ENCODE measurements at places on chromosomes 11 and 22. TPM values are rescaled to one million over a fixed set of nuclear protein-coding genes. Genes with fewer than 3 reads are reported as not detected.

The IFITM10 gene
- total RNA-seq = 7.9 TPM

The UVRAG gene
- 31.0 TPM for total RNA-seq

The NLRP14 gene
- total RNA-seq = not detected

The PHOX2A gene
- not detected for total RNA-seq

The SLC5A12 gene
- not detected for total RNA-seq

The NCR3LG1 gene
- total RNA-seq = 5.6 TPM

The SLC22A25 gene
- total RNA-seq = not detected

The PARVG gene
- 65.9 TPM for total RNA-seq

The LRP4 gene
- 14.0 TPM for total RNA-seq

DNA sequence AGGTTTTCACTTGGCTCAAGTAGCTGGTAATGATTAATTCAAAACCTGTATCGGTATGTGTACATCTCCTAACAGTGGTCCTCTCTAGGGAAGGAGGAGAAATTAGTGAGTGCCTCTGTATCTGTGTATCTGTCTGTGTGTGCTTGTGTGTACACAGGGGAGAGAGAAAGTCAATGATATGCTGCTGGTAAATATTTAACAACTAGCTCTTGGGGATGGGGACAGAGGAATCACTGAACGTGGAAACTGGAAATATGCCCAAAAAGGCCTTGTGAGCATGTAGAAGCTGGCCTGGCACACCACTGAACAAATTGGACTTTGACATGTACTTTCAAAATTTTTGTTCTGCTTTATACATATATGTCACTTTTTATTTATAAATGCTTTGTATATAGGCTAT lies 214.0 kb upstream of the SYN3 start:
- no peak overlapping the region for H3K4me3 ChIP-seq
- peaks cover 14% of the 10 kb centered on the region for H3K36me3 ChIP-seq
- H3K27ac ChIP-seq = no peak overlapping the region

GRCh38 chr11:90594658-90595057 lies 371.8 kb upstream of the CHORDC1 start:
- no peaks in the 10 kb centered on the region for H3K4me1 ChIP-seq
- no peak overlapping the region for H3K27ac ChIP-seq
- no peak for DNase-seq
- no peaks in the 10 kb centered on the region for H3K27me3 ChIP-seq

DNA sequence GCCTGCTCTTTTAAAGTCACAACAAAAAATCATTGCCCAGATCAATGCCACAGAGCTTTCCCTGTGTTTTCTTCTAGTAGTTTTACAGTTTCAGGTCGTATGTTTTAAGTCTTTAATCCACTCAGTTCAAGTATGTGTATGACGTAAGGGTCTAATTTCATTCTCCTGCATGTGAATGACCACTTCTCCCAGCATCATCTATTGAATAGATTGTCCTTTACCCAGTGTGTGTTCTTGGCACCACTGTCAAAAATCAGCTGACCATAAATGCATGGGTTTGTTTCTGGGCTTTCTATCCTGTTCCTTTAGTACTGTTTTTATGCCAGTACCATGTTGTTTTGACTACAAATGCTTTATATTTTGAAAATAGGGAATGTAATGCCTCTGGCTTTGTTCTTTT lies 28.1 kb downstream of the INTS4 start:
- peaks cover 15% of the 10 kb centered on the region for H3K36me3 ChIP-seq
- H3K4me1 ChIP-seq = no peaks in the 10 kb centered on the region
- DNase-seq = no peak
- no peak overlapping the region for H3K27ac ChIP-seq
- H3K27me3 ChIP-seq = no peaks in the 10 kb centered on the region
- H3K4me3 ChIP-seq = no peak overlapping the region

GRCh38 chr11:30488304-30488998 lies 97.7 kb downstream of the MPPED2 start:
- no peaks in the 10 kb centered on the region for H3K36me3 ChIP-seq
- peak overlapping the region; percentile 14 for H3K4me3 ChIP-seq
- DNase-seq = no peak
- H3K27me3 ChIP-seq = no peaks in the 10 kb centered on the region
- H3K27ac ChIP-seq = no peak overlapping the region
- peaks cover 13% of the 10 kb centered on the region for H3K4me1 ChIP-seq

DNA sequence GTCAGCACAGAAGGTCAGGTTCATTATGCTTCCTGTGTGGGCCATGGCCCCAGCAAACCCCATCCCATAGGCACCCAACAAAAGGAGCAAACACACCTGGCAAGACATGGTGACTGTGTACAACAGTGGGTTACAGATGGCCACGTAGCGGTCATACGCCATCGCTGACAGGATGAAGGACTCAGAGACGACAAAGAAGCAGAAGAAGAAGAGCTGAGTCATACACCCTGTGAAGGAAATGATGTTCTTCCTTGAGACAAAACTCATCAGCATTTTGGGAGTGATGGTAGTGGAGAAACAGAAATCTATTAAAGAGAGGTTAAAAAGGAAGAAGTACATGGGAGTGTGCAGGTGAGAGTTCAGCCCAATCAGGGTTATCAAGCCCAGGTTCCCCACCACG lies 309 bp downstream of the OR8B12 start:
- H3K4me3 ChIP-seq = no peak overlapping the region
- H3K4me1 ChIP-seq = no peaks in the 10 kb centered on the region
- H3K27me3 ChIP-seq = no peaks in the 10 kb centered on the region
- H3K27ac ChIP-seq = no peak overlapping the region
- H3K36me3 ChIP-seq = no peaks in the 10 kb centered on the region

- H3K36me3 ChIP-seq = no peaks in the 10 kb centered on the region
- no peaks in the 10 kb centered on the region for H3K4me1 ChIP-seq
- H3K27ac ChIP-seq = no peak overlapping the region
- H3K4me3 ChIP-seq = no peak overlapping the region
These were observed 1020.5 kb downstream of the BRD1 start for GRCh38 chr22:48807155-48807554.

- no peaks in the 10 kb centered on the region for H3K27me3 ChIP-seq
- DNase-seq = peak; percentile 39
- no peak overlapping the region for H3K4me3 ChIP-seq
These were observed 8.9 kb downstream of the LTO1 start for GRCh38 chr11:69666261-69666660.

DNA sequence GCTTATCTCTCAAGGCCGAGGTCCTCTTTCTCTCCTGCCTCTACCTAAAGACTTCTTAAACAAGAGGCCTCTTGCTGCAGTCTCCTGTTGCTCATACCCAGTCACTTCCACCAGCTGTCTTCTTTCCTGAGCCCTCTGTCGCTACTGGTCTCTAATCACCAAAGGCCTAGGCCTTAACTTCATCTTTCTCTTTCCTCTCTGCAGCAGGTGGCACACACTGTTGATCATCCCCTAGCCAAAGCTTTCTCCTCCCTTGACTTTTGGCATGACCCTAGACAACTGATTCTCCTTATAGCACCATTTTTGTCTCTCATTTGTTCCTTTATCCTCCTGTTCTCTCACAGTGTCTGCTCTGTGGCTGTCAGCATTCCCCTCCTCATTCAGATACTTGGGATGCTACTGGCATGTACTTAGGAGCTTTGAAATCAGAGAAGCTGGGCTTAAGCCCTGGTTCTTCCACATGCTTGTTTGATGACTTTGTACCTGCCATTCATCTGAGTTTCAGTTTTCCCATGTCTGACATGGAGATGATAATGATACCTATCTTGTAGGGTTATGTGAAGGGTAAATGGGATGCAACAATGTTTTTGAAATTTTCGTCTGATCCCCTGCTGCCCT lies 22.4 kb downstream of the ENDOD1 start:
- DNase-seq = no peak
- no peak overlapping the region for H3K4me3 ChIP-seq
- no peak overlapping the region for H3K27ac ChIP-seq
- H3K27me3 ChIP-seq = no peaks in the 10 kb centered on the region
- no peaks in the 10 kb centered on the region for H3K36me3 ChIP-seq
- peaks cover 13% of the 10 kb centered on the region for H3K4me1 ChIP-seq

DNA sequence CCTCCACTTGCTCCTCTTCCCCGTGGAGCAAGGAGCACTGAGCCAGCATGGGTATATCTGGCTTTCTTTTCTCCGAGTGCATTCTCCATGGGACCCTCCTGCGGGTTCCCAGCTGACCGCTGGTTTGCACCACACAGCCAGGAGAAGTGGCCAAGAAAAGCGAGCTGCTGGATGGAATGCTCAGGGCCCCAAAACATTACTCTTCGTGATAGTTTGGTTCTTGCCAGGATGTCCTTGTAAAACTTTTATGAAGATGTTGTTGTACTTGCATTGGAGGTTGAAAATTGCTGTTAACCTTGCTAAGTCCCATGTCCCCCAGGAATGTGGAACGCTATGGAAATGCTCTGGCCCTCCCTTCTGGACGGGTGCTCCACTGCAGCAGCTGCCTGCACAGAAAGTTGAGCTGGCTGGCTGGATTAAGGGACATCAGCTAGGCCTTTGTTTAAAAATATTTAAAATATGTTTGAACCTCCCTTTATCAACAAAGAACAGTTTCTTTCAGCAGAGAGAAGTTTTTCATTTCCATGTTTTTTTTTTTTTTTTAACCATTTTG lies 68.7 kb downstream of the ZNRF3 start:
- DNase-seq = no peak
- H3K27ac ChIP-seq = no peak overlapping the region
- H3K4me3 ChIP-seq = no peak overlapping the region

DNA sequence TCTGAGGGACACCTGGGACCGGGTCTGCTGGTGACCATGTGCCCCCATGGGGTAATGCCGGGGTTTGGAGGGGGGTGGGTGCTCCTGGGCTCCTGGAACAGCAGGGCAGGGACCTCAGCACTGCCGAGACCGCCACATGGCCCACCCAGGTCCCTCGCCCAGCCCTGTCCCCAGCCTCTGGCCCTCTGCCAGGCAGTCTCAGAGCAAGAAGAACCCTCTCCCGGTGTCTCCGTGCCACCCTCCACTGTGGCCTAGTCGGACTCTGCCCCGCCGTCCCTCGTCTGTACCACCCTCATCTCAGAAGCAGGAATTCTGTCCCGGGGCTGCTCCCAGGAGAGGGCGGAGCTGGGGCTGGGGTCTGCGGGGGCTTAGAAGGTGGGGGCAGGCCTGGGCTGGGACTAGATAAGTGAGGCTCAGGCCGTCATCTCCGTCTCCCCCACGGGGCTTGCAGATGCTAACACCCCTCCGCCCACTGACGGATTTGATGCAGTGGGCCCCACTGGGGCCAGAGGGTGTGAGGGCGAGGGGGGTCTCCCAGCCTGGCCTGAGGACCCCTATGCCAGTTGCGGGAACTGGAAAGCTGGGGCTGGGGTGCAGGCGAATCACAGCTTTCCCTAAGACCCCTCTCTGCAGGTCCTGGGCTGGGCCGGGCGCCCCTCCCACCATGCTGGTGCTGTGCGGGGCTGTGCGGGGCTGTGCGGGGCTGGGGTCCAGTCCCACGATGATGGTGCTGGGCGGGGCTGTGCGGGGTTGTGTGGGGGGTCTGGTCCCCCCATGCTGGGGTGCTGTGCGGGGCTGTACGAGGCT lies 1.1 kb downstream of the MUC5AC start:
- no peaks in the 10 kb centered on the region for H3K27me3 ChIP-seq
- no peak overlapping the region for H3K4me3 ChIP-seq
- peak; percentile 61 for DNase-seq
- no peak overlapping the region for H3K27ac ChIP-seq
- no peaks in the 10 kb centered on the region for H3K36me3 ChIP-seq
- no peaks in the 10 kb centered on the region for H3K4me1 ChIP-seq

DNA sequence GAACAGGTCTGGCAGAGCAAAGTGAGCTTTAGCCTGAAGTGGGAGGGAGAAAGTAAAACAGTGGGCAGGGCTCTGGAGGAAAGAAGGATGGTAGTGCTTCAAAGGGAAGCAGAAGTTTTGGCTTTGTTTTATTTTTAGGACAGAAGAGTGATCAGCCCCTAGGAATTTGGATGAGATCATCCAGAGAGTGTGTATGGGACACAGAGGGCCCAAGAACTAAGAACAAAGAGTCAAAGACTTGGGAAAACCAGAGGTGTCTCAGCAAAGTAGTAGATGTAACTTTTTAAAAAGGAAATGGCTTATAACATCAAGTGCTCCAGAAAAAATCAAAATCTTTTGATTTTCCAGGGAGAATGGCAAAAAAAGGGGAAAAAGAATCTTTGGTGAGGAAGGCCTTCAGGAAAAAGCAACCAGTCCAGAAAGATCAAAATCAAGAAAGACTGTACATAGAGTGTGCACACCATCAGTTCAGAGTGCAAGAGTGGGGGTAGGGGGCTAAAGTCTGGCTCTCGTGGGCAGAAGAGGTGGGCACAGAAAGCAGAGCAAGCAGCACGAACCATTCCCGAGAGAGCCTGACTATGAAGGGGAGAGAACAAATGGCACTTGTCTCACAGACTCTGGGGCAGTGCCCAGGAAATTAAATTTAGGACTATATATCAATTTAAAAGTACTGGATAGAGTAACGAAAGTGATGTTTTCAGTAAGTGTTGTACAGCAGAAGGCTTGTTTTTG lies 30.0 kb downstream of the MAPK1 start:
- H3K4me1 ChIP-seq = peaks cover 45% of the 10 kb centered on the region
- H3K27ac ChIP-seq = peak overlapping the region; percentile 43
- no peaks in the 10 kb centered on the region for H3K36me3 ChIP-seq
- H3K4me3 ChIP-seq = no peak overlapping the region
- no peaks in the 10 kb centered on the region for H3K27me3 ChIP-seq

- H3K4me3 ChIP-seq = no peak overlapping the region
- no peak overlapping the region for H3K27ac ChIP-seq
- no peak for DNase-seq
- no peaks in the 10 kb centered on the region for H3K27me3 ChIP-seq
These were observed 195.1 kb downstream of the TBC1D22A start for GRCh38 chr22:46957521-46957920.

GRCh38 chr11:47021527-47021818 lies 84.9 kb downstream of the CSTPP1 start:
- H3K27ac ChIP-seq = no peak overlapping the region
- no peaks in the 10 kb centered on the region for H3K27me3 ChIP-seq
- H3K4me3 ChIP-seq = no peak overlapping the region
- no peaks in the 10 kb centered on the region for H3K36me3 ChIP-seq
- no peaks in the 10 kb centered on the region for H3K4me1 ChIP-seq
- DNase-seq = no peak

GRCh38 chr11:66429983-66430602 lies 8.6 kb downstream of the MRPL11 start:
- peaks cover 4% of the 10 kb centered on the region for H3K36me3 ChIP-seq
- DNase-seq = peak; percentile 81
- H3K4me1 ChIP-seq = no peaks in the 10 kb centered on the region
- H3K4me3 ChIP-seq = no peak overlapping the region
- no peak overlapping the region for H3K27ac ChIP-seq

- H3K4me3 ChIP-seq = no peak overlapping the region
- no peaks in the 10 kb centered on the region for H3K27me3 ChIP-seq
- no peaks in the 10 kb centered on the region for H3K36me3 ChIP-seq
- H3K4me1 ChIP-seq = peaks cover 31% of the 10 kb centered on the region
These were observed 146.5 kb downstream of the CCDC34 start for GRCh38 chr11:27216270-27217149.

GRCh38 chr22:27982630-27983180 lies 63.6 kb upstream of the PITPNB start:
- DNase-seq = no peak
- H3K4me3 ChIP-seq = no peak overlapping the region
- no peaks in the 10 kb centered on the region for H3K27me3 ChIP-seq
- no peak overlapping the region for H3K27ac ChIP-seq

GRCh38 chr11:57430952-57431351 lies 4.0 kb upstream of the SLC43A3 start:
- no peak for DNase-seq
- peaks cover 47% of the 10 kb centered on the region for H3K4me1 ChIP-seq
- no peak overlapping the region for H3K4me3 ChIP-seq
- H3K36me3 ChIP-seq = no peaks in the 10 kb centered on the region
- H3K27me3 ChIP-seq = no peaks in the 10 kb centered on the region

- H3K4me1 ChIP-seq = peaks cover 29% of the 10 kb centered on the region
- H3K27me3 ChIP-seq = no peaks in the 10 kb centered on the region
- H3K36me3 ChIP-seq = no peaks in the 10 kb centered on the region
- H3K27ac ChIP-seq = peak overlapping the region; percentile 30
- no peak overlapping the region for H3K4me3 ChIP-seq
These were observed 13.8 kb downstream of the UQCR10 start for GRCh38 chr22:29780748-29781676.

Data from upper lobe of right lung (tissue), 1 donor.